ENCODE measurements at places on chromosomes 4 and X. TPM values are rescaled to one million over a fixed set of nuclear protein-coding genes. Genes with fewer than 3 reads are reported as not detected.

CABS1 gene
- not detected for total RNA-seq

TBX22 gene
- total RNA-seq = not detected

OTUD6A gene
- not detected for total RNA-seq

FGF5 gene
- not detected for total RNA-seq

SLC25A6 gene
- total RNA-seq = 302 TPM

Data from activated CD4-positive, alpha-beta T cell treated with anti-CD3 and anti-CD28 coated beads, Interleukin-2, amount 10 ng/mL, durations not matched to agents 24 days and 14 days (primary cell).